ENCODE measurements at places on chromosomes 2 and 18.

GRCh38 chr18:38886861-38887670 lies 1321.5 kb upstream of the CELF4 start:
- no peak for DNase-seq

DNA sequence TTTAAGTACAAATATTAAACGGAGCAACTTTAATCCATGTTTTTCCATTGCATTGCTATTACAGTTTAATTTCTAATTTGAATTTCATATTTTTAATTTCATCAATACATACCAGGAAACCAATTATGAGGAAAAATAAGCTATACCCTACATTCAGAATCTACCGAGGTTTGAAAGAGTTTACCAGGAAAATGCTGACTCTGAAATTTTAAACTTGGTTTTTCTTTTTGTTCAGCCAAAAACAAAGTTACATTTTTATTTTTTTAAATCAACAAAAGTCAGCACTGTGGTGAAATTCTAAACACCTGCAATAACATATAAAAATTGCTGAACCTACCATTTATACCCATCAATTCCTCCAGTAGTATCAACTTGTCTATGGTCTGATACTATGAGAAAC lies 53.7 kb downstream of the GFPT1 start:
- DNase-seq = no peak

GRCh38 chr18:11411048-11411447 lies 198.3 kb upstream of the SLC35G4 start:
- no peak for DNase-seq

- no peak for DNase-seq
These were observed 10.9 kb upstream of the GLS start for GRCh38 chr2:190869721-190870120.
